ENCODE measurements at places on chromosomes 5 and 9.

GRCh38 chr5:53183880-53184279 is 74.3 kb upstream of the MOCS2 start:
- no peak for DNase-seq

- no peak for DNase-seq
These were observed 5.1 kb upstream of the SEPTIN8 start for GRCh38 chr5:132782101-132782500.

- DNase-seq = no peak
These were observed 6.6 kb upstream of the TMEFF1 start for GRCh38 chr9:100466171-100466828.

GRCh38 chr5:36027711-36028110 is 36.5 kb upstream of the UGT3A1 start:
- DNase-seq = no peak

- DNase-seq = no peak
These were observed 36.9 kb downstream of the MYO10 start for GRCh38 chr5:16899171-16899570.
